ENCODE measurements at places on chromosomes 12 and 14.

DNA sequence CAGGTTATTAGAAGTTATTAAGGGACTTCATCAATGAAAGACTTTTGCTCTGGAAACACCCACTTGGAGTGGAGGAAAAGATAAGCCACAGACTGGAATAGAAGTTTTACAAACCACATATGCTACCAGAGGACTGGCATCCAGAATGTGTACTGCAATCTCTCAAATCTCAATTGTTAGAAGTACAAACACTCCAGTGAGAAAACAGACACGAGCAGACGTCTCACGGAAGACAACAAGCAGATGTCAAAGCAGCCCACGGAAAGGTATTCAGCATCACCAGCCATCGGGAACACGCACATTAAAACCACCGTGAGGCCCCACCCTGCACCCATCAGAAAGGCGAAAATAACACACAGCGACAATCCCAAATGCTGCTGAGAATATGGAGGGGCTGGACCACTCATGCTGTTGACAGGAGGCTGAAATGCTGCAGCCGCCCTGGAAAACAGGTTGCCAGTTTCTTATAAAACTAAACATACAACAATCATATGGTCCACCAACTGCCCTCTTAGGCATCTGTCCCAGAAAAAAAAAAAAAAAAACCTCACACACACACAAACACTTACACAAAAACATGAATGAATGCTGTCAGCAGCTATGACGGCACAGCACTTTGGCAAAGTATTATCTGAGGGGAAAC is 131.9 kb upstream of the SFSWAP start:
- H3K4me3 ChIP-seq, result no peak overlapping the region
- no peak for DNase-seq
- no peaks in the 10 kb centered on the region for H3K27me3 ChIP-seq
- no peak overlapping the region for H3K27ac ChIP-seq
- H3K36me3 ChIP-seq, result no peaks in the 10 kb centered on the region

GRCh38 chr12:92242907-92243306 is 97.3 kb upstream of the BTG1 start:
- no peak for DNase-seq
- no peaks in the 10 kb centered on the region for H3K36me3 ChIP-seq
- H3K4me1 ChIP-seq, result peaks cover 1% of the 10 kb centered on the region
- no peaks in the 10 kb centered on the region for H3K27me3 ChIP-seq
- no peak overlapping the region for H3K4me3 ChIP-seq

DNA sequence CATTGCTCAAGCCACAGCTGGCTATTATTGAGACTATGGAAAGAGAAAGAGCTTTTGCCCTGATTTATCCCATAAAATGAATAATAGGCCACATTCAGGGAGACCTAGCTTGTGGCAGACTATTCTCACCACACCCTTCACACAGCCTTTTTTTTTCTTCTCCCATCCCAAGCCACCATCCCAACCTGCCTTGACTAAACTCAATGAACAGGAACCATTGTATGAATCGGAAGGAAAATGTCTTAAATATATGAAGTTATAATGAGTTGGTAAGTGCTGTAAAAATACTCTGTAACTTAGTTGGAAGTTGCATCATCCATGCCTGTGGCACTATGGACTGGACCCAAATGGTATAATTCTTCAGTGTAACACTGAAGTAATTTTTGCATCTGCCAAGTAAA is 338.4 kb downstream of the RAD51B start:
- H3K4me3 ChIP-seq, result no peak overlapping the region
- H3K4me1 ChIP-seq, result peaks cover 8% of the 10 kb centered on the region

DNA sequence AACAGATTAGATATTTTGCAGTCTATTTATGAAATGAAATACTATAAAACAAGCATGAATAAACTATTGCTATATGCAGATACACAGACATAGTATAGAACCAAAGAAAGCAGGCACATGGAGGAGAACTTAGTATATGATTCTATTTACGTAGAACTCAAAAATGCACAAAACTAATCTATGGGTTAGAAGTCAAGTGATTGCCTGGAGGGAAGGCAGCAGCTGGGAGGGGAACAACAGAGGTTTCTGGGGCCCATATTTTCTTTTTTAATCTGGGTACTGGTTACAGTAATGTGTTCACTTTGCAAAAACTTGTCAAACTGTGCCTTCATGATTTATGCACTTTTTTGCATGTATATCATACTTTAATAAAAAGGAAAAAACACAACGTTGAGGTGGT is 202.0 kb downstream of the BCAT1 start:
- H3K36me3 ChIP-seq, result no peaks in the 10 kb centered on the region
- H3K27me3 ChIP-seq, result no peaks in the 10 kb centered on the region
- H3K4me3 ChIP-seq, result no peak overlapping the region
- DNase-seq, result no peak
- no peaks in the 10 kb centered on the region for H3K4me1 ChIP-seq

DNA sequence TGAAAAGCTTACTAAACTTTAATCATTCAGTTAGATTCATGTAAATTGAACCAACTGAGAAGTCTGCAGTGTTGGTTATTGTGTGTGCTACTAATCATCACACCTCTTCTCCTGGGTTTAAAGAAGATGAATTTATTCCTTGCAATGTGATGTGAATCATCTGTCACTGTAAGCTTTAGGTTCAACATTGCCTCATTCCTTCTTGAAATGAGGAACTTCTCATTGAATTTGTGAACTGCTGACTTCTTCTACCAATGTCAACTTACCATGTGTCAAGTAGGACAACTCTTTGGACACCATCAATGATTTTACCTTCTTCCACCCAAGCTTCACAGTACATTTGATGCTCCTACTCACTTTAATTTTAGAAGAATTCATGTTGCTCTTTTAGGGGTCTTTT is 17.4 kb upstream of the PRB2 start:
- no peaks in the 10 kb centered on the region for H3K27me3 ChIP-seq
- no peaks in the 10 kb centered on the region for H3K36me3 ChIP-seq
- H3K27ac ChIP-seq, result no peak overlapping the region
- no peaks in the 10 kb centered on the region for H3K4me1 ChIP-seq

Data from breast epithelium (tissue), 4 donors.